ENCODE measurements at places on chromosomes 4 and X.

DNA sequence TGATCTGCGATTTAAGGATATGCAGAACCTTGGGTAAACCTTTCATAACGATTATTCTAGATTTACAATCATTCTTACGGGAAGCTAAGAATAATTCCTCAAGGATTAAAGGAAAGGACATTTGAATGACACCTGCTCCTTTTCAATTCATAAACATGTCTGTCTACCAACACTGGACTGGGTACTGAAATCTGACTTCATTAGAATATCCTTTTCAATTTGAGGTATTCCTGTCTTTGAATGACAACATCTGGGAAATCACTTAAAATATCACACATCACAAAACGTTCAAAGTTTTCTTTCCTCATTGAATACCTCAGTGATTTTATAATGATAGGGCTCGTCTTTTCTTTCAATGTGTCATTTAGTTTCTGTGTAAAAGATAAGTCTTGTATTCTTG is 87.7 kb downstream of the CFAP47 start:
- DNase-seq: no peak

GRCh38 chrX:121320441-121320840 is 273.0 kb downstream of the GLUD2 start:
- no peak for DNase-seq

GRCh38 chr4:76293772-76294171 is 12.8 kb upstream of the STBD1 start:
- no peak for DNase-seq

DNA sequence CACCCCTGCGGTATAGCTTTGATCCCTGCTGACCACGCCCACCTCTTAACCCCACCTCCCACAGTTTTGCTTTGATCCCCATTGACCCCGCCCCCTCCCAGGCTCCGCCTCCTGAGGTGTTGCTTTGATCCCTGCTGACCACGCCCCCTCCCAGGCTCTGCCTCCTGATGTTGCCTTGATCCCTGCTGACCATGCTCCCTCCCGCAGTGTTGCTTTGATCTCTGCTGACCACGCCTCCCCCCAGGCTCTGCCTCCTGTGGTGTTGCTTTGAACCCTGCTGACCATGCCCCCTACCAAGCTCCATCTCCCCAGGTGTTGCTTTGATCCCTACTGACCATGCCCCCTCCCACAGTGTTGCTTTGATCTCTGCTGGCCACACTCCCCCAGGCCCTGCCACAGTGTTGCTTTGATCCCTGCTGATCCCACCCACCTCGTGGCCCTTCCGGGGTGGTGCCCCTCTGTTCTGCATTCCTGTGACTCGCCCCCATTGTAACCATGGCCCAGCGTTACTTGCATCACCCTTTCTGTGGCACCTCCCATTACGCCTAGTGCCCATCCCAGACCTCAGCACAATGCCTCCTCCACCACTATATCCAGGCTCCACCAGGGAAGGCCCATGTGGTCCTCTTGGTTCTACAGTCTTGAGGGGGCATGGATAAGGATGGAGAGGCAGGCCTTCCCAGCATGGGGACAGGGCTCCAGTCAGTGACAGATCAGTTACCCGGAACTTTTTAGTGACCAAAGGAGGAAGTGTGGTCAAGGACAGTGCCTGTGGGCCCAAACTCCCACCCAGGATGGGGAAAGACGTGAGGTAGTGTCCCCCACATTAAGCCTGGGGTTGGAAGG is 70.8 kb downstream of the ADRA2C start:
- DNase-seq: no peak

GRCh38 chrX:114134465-114134864 is 449.4 kb upstream of the HTR2C start:
- DNase-seq: no peak

- DNase-seq: no peak
These were observed 45.0 kb upstream of the ARHGEF6 start for GRCh38 chrX:136825771-136826170.

DNA sequence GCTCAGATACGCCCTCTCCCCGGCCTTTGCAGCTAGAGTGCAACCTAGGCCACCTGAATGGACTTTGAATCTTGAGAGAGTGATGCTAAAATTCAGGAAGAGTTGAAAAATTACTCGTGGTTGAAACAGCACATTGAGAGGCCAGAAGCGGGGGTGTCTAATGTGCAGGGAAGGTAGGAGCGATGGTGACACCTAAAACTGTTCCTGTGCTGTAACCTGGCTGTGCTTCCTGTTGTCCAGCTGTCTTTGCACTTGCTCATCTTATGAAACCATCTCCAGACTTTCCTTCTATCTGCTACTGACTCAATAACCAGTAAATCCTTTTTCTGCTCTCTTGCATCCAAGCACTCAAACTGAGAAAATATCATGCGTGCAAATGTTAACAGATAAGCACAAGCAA is 106.4 kb upstream of the RPS6KA3 start:
- no peak for DNase-seq

DNA sequence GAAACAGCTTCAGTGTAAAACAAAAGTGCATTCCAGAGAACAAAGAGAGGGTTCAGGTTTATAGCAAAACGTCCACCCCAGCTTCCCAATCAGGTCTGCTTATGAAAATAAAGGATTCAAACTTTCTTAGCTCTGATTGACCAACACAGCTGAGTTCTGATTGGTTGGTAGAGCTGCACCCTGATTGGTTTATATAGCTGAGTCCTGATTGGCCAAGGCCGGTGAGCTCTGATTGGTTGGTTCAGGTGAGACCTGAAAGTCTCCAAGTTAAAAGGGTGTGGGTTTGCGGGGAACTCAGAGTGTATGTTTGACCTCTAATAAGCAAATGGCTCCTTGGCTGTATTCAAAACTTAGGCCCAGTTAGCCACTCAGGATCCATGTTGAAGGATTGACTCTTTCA is 20.9 kb downstream of the CLRN2 start:
- DNase-seq: no peak

All from stimulated activated CD4-positive, alpha-beta T cell treated with anti-CD3 and anti-CD28 coated beads, TNF-alpha, amount 100 ng/mL, for 4 hours (primary cell).